Esophagus squamous epithelium (tissue), 5 donors: ENCODE measurements at places on chromosomes 5 and 9.

DNA sequence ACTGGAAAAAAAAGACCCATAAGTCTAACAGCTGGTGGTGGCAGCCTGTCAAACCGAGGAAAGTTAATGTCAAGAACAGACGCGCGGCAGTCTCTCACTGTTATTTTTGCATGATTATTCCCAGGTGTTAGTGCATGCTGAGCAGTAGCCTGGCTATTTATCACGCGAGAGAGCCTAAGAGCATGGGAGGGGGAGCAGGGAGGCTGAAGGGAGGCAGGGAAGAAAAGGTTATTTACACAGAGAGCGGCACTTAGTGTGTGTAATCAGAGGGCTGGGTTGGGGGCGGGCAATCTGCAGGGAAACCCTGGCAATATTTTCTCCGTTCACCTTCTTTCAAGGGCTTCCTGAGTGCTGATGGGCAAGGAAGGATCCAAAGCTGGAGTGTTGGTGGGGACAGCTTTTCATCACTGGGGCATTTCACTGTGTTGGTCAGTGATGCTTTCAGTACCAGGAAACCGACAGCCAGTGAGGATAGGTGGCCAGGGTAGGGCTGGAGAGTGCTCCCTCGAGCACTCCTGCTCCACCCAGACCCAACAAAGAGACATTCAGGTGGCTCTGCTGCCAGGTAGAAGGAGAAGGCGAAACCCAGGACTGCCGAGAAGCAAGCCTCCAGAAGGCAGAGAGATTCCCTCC lies 39.6 kb downstream of the ZNF608 start:
- DNase-seq = no peak

GRCh38 chr5:88235828-88236227 lies 32.8 kb downstream of the TMEM161B start:
- DNase-seq = no peak

GRCh38 chr5:7970816-7971215 lies 101.9 kb downstream of the MTRR start:
- no peak for DNase-seq

DNA sequence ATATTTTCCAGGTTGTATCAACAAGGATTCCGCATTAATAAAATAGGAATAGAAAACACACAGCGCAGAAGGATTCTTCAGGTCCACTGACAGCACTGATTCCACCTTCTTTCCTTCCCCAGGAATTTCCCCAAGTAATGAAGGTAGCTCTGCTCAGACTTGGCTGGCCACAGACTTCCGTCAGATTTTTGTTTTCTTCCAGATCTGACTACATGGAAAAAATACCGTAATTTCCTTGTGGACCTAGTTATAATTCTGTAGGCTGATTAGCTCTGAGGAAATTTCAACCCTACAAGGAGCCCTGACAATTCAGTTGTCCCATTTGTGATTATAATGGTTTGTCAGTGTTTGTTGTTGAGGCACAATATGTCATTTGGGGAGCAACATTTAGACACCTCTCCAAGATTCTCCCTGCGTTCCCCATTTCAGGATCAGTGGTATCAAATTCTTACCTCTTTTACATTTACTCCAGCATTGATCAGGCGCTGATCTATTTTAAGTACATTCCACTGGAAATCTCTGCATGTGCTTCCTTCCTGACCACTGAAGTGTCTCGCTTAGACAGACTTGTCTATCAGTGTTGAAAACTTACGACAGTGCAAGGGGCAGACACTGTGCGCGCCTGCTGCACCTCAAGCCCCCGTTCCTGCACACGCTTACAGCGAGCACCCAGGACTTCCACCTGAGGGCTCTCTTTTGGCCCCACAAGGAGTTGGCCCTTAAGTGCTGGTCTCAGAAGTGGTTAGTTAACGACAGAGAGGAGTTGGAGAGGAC lies 94.8 kb downstream of the LHFPL2 start:
- no peak for DNase-seq

- DNase-seq = no peak
Measured at GRCh38 chr5:2658881-2659470, 92.5 kb downstream of the IRX2 start.

- DNase-seq = no peak
Measured at GRCh38 chr5:107661650-107662044, 9.1 kb downstream of the EFNA5 start.

- no peak for DNase-seq
Measured at GRCh38 chr9:116369706-116370105, 216.1 kb downstream of the PAPPA start.

DNA sequence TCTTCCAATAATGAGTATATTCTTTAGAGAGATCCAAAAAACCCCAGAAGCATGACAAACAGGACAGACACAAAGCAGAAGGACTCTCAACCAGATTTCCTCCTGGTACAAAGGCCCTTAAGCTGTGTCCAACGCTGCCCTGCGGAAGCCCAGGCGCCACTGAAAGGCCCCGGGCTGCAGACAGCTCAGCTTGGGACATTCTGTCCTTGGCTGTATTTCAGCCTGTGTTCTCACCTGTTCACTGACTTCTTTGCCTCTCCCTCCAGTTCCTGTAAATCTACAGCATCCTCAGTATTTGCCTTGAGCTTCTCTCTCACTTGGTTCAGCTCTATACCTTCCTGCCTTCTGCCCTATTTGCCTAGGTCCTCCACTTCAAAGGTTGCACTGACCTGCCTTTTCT lies 96.5 kb downstream of the SH3TC2 start:
- no peak for DNase-seq

DNA sequence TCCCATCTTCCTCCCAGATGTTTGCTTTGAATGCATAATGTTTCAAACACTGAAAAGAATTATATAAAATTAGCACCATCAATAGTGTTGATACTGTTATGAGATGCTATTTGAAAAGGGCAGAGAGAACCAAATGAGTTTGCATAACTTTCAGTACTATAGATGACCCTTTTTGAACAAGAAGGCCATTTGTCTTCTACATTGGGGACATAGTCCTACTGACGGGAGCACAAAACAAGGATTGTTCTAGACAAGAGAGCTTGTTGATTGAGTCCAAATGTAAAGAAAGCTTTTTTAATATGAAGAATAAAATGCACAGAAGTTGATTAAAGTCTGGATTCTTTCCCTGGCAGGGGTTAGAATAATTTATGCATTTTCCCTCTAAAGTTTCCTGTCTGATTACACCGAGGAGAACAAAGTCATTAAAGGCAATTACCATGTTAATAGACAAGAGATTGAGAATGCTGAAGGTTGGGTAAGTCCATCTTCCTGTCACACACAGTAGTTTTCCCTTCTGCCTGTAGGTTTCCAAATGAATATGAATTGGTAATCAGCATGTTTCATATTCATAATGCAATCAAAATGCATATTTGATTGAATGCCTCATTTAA lies 32.8 kb upstream of the ADCY2 start:
- no peak for DNase-seq

DNA sequence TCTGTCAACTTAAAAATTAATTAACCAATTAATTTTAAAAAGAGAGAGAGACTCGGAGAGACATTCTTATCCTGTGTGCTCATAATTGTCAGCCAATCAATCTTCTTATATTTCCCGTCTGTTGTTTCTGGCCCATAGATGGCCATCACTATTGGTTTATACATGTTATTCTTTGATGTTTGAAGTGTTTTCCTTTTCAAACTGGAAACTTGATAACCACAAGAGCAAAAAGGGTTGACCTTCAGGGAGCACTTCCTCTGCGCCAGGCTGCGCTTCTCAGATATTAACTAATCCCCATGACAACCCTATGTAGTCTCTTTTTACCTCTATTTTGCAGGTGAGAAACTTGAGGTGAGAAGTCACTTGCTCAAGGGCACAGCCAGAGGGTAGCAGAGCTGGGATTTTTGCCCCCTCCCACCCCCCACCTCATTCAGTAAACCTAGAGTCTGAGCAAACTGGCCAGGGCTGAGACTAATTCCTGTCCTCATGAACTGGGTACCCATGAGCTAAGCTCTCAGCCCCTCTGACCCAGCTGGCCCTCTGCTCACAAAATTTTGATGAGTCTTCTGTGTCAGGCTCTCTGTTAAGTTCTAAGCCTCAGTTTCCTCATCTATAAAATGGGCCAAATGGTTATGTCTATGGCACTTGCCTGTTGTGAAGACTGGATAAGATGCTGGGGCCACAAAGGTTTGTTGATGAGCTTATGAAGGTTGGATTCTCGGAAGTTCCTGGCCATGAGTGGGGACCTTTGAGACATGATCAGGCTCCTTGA lies 86.0 kb upstream of the SH3PXD2B start:
- no peak for DNase-seq

- DNase-seq = no peak
Measured at GRCh38 chr9:126158588-126159429, 167.8 kb upstream of the MVB12B start.
